ENCODE measurements at places on chromosomes 4 and X. TPM values are rescaled to one million over a fixed set of nuclear protein-coding genes. Genes with fewer than 3 reads are reported as not detected.

Gene GK2
- not detected for polyA plus RNA-seq

Gene PDZD4
- 0.93 TPM for polyA plus RNA-seq

Gene OTC
- polyA plus RNA-seq: not detected

Gene MAOA
- not detected for polyA plus RNA-seq

Gene PHOX2B
- not detected for polyA plus RNA-seq

Gene TENM3
- polyA plus RNA-seq: not detected

Gene YIPF7
- not detected for polyA plus RNA-seq

Gene RAPGEF2
- polyA plus RNA-seq: 1.7 TPM

Gene STATH
- polyA plus RNA-seq: not detected

Gene TRPC5OS
- not detected for polyA plus RNA-seq

Gene ZDHHC15
- polyA plus RNA-seq: not detected

Gene FGB
- polyA plus RNA-seq: not detected

Gene SEC24D
- 31.6 TPM for polyA plus RNA-seq

Gene IL21
- polyA plus RNA-seq: not detected

Gene CACNA1F
- not detected for polyA plus RNA-seq

DNA sequence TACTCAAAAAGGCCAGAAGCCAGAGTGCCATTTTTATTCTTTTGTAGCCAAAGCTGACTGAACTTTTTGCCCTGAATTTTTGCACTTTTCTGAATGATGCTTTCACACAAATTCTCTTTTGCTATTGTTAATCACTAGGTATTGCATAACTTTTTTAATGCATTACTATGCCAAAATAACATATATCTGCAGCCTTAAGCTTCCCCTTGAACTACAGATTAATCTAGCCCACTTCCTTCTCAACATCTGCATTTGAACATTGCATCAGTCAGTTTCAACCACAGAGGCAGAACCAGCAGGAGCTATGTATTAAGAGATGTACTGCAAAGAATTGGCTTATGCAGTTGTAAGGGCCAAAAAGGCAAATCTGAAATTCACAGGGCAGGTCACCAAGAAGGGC is 197.6 kb upstream of the GYPA start:
- DNase-seq: no peak

GRCh38 chrX:19727887-19728648 is 159.3 kb downstream of the SH3KBP1 start:
- DNase-seq: no peak

GRCh38 chr4:31999848-32000247 is 1279.7 kb downstream of the PCDH7 start:
- no peak for DNase-seq

DNA sequence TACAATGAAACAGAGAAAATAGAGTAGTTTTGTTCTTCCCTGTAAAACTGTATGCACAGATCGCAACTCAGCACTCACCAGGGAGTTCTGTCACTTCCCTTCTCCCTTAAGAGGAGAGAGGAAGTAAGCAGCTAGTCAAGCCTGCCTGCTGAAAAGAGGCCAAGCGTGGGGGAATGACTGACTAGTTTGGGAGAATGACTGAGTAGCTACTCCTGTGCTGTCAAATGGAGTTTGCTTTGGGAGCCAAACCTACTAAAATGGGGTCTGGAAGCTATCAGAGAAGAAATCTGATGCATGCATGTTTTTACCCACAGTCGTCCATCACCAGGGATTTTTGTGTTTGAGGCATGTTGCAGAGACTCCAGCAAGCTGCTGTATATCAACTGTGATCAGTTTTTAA is 54.6 kb upstream of the LHFPL1 start:
- no peak for DNase-seq

- no peak for DNase-seq
Observed at GRCh38 chr4:104532677-104533076, 38.0 kb upstream of the CXXC4 start.

- DNase-seq: no peak
Observed at GRCh38 chr4:124253080-124253479, 459.5 kb downstream of the ANKRD50 start.

GRCh38 chr4:53682196-53682595 is 90.9 kb upstream of the LNX1 start:
- no peak for DNase-seq

DNA sequence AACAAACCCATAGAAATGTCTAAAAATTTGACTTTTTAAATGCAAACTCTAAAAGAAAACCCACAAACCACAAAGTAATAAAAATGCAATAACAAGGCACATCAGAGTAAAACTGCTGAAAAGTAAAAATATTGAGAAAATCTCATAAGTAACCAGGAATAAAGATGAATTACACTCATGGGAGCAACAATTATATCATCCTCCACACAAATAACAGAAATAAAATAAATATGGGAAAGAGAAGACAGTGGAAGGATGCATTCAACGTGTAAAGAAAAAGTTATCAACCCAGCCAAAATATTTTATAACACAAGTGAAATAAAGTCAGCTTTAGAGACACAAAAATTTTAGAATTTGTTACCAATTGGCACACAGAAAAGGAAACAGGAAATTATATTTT is 1420.2 kb downstream of the PCDH18 start:
- no peak for DNase-seq

GRCh38 chr4:99998062-99998867 is 48.2 kb upstream of the H2AZ1 start:
- DNase-seq: no peak

DNA sequence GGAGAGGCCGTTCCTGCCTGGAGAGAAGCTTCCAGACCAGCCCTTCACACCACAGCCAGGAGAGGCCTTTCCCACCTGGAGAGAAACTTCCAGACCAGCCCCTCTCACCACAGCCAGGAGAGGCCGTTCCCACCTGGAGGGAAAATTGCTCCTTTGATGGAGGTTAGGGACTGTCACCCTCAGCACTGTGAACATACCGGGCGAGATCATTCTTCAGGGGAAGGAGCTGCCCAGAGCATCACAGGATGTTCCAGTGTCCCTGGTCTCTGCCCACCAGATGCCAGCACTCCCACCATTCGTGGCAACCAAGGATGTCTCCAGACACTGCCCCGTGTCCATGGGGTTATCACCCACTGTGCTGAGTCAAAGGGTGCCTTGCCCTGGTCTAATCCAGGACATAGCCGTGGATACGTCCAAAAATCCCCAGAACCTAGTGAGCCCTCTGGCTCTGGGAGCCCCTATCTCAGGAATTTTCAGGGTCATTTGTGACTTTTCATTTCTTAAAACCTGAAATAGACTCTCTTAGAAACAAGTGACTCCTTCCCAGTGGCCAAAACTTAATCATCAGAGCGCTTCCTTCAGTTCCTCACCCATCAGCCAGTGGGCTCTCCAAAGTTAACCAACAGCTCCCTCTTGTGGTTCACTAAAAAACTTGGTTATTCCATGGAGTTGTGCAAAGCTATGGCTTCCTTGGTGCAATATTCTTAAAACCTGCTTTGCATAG is 80.2 kb downstream of the CRMP1 start:
- peak; percentile 9 for DNase-seq

GRCh38 chrX:43627669-43628068 is 28.4 kb upstream of the MAOA start:
- DNase-seq: no peak

DNA sequence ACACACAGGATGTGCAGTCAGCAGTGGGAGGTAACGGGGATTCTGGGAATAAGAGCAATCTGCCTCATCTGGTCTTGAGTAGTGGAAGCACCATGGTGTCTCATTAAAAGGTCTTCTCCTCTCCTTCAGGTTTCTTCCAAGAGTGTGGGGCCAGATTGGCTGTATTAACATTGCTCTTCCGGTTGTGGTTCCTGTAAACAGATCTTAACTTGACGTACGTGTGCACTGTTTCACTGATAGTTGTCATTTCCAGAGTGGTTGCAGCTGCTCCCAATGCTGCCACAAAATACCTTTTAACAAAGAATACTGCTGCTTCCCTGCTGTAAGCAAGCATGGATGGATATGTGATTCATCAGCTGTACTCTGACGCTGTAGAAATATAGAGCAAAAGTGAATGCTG is 1443.4 kb upstream of the TENM3 start:
- no peak for DNase-seq

- DNase-seq: no peak
Observed at GRCh38 chrX:65686236-65686635, 18.8 kb downstream of the MSN start.

GRCh38 chrX:76148753-76149152 is 24.1 kb upstream of the PBDC1 start:
- DNase-seq: peak; percentile 66

GRCh38 chr4:73853246-73853704 is at the start of gene PF4V1:
PF4V1 (plus strand) TSS chr4:73853296; CDS start chr4:73853363, 67 bp downstream.
- no peak for DNase-seq

GRCh38 chr4:150501983-150502382 is 80.0 kb upstream of the MAB21L2 start:
- DNase-seq: no peak

DNA sequence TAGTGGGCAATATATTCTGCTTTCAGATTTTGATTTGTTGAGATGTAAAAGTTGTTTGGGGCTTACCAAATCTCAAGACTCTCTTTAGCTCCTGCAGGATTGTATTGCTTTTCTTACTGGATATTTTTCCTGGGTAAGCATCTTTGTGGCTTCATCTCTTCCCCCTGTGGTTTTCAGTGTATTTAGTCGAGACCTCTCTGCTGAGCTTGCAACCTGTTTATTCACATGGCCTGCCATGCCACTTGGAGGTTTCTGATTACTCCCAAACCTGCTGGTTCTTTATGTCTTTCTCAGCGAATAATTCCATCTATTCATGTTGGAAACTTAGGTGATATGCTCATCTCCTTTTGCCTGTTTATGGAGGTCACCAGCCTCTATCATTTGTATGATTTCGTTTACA is 10.9 kb downstream of the CCNG2 start:
- no peak for DNase-seq

GRCh38 chr4:41524425-41524824 is 13.5 kb upstream of the LIMCH1 start:
- DNase-seq: no peak

DNA sequence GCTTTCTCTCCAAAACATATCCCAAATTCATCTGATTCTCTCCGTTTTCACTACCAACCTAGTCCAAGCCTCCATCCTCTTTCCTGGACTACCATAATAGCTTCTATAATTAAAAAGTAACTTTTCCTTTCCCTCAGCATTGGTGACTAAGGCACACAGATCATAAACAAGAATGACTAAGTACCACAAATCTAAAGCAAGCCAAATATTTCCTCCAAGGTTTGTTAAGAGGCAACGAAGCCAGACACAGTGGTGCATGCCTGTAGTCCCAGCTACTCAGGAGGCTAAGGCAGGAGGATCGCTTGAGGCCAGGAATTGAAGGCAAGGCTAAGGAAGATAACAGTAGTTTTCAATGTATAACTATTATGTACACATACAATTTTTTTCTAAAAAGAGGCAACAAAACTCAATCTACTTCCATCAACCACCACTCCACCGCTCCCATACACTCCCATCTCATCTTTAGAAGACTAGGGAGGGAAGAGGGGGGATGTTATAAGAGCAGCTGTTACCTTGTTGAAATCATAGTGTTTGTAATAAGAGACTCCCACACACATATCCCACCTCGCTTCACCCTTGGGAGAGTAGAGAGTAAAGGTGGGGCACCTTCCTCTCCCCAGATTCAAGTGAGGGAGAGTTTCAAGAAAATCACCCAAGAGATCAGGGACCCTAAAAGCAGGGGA is 4.2 kb upstream of the JCHAIN start:
- DNase-seq: no peak

DNA sequence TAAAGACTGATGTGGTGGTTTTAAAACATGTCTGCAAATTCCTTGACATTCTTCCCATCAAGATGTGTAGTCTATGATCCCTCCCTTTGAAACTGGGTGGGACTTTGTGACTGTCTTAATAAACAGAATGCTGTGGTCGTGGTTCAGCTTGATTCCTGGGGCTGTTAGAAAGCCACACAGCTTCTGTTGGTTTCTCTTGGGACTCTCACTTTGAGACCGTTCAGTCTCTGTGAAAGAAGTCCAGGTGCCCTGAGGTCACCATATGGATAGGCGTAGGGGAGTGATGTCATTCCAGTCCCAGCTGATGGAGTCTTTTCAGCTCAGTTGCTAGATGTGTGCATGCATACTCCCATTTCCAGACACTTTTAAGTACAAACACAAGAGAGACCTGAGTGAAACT is 216.6 kb downstream of the KDR start:
- no peak for DNase-seq

GRCh38 chrX:97763981-97764380 is 880.3 kb downstream of the RPA4 start:
- no peak for DNase-seq
